Myometrial cell (primary cell): ENCODE measurements at places on chromosomes 1 and 21. TPM values are rescaled to one million over a fixed set of nuclear protein-coding genes. Genes with fewer than 3 reads are reported as not detected.

KCNE1 gene
- not detected in 2 replicates for total RNA-seq

SPTA1 gene
- not detected in 2 replicates for total RNA-seq

RIPPLY3 gene
- 0.29 TPM in 1 of 2 replicates, not detected in the other for total RNA-seq

JAM2 gene
- 0.35 TPM in 1 of 2 replicates, not detected in the other for total RNA-seq

PRUNE1 gene
- total RNA-seq, result 4.4 and 6.6 TPM in 2 replicates

VPS45 gene
- 27.1 and 39.5 TPM in 2 replicates for total RNA-seq

FCRL4 gene
- total RNA-seq, result not detected in 2 replicates

TGFB2 gene
- total RNA-seq, result 2.3 and 3.0 TPM in 2 replicates

MNDA gene
- not detected in 2 replicates for total RNA-seq

PROK1 gene
- total RNA-seq, result not detected in 2 replicates

ANGPTL1 gene
- 2.3 and 6.9 TPM in 2 replicates for total RNA-seq

KIAA1614 gene
- 7.3 and 8.4 TPM in 2 replicates for total RNA-seq

SMYD2 gene
- 49.8 and 53.0 TPM in 2 replicates for total RNA-seq

OR2T35 gene
- not detected in 2 replicates for total RNA-seq

OR2L13 gene
- total RNA-seq, result not detected in 2 replicates

FGR gene
- 0.29 TPM in 1 of 2 replicates, not detected in the other for total RNA-seq

HJV gene
- not detected in 2 replicates for total RNA-seq

DENND2C gene
- total RNA-seq, result 0.58 and 0.89 TPM in 2 replicates

SPRR2F gene
- not detected in 2 replicates for total RNA-seq

C1orf116 gene
- not detected in 2 replicates for total RNA-seq

SFN gene
- 0.29 and 0.35 TPM in 2 replicates for total RNA-seq

IRF6 gene
- total RNA-seq, result 0.18 TPM in 1 of 2 replicates, not detected in the other

DDR2 gene
- 109 and 122 TPM in 2 replicates for total RNA-seq

TDRD5 gene
- total RNA-seq, result not detected in 2 replicates

CFHR1 gene
- 0.29 TPM in 1 of 2 replicates, not detected in the other for total RNA-seq

ESPN gene
- not detected in 2 replicates for total RNA-seq

ANGPTL3 gene
- not detected in 2 replicates for total RNA-seq

SLAMF7 gene
- total RNA-seq, result not detected in 2 replicates

KCND3 gene
- total RNA-seq, result not detected in 2 replicates

STPG1 gene
- 13.3 TPM in 2 replicates for total RNA-seq

ADAMTS4 gene
- 9.5 and 14.5 TPM in 2 replicates for total RNA-seq

GNAT2 gene
- under 0.01 and 0.89 TPM in 2 replicates for total RNA-seq

MCOLN2 gene
- 0.53 and 1.7 TPM in 2 replicates for total RNA-seq

PTPRF gene
- total RNA-seq, result 20.2 and 32.4 TPM in 2 replicates

IVL gene
- total RNA-seq, result not detected in 2 replicates

KRTAP20-2 gene
- not detected in 2 replicates for total RNA-seq

UQCRH gene
- total RNA-seq, result 479 and 585 TPM in 2 replicates

A3GALT2 gene
- not detected in 2 replicates for total RNA-seq

FAM177B gene
- total RNA-seq, result not detected in 2 replicates

TOR1AIP1 gene
- total RNA-seq, result 37.2 and 39.7 TPM in 2 replicates

MROH9 gene
- total RNA-seq, result not detected in 2 replicates

SFT2D2 gene
- 19.6 and 20.9 TPM in 2 replicates for total RNA-seq

OR2M7 gene
- not detected in 2 replicates for total RNA-seq

SZRD1 gene
- total RNA-seq, result 70.9 and 80.8 TPM in 2 replicates

ZNHIT6 gene
- 8.9 TPM in 2 replicates for total RNA-seq

AHCTF1 gene
- 11.0 and 15.4 TPM in 2 replicates for total RNA-seq

S100A4 gene
- 45.3 and 54.9 TPM in 2 replicates for total RNA-seq

ACTL8 gene
- not detected in 2 replicates for total RNA-seq

SMG5 gene
- 53.3 and 54.4 TPM in 2 replicates for total RNA-seq

ADCY10 gene
- total RNA-seq, result not detected in 2 replicates

RUNX3 gene
- total RNA-seq, result not detected in 2 replicates

GJC2 gene
- 3.9 and 4.0 TPM in 2 replicates for total RNA-seq

OR2AK2 gene
- not detected in 2 replicates for total RNA-seq
